Caudate nucleus (tissue), 63 donors: ENCODE measurements at places on chromosomes 16 and 17.

GRCh38 chr17:33976831-33977230 lies 278.3 kb upstream of the CCL2 start:
- DNase-seq = no peak

GRCh38 chr17:47959825-47960655 lies 2.4 kb upstream of the PRR15L start:
- DNase-seq = no peak

DNA sequence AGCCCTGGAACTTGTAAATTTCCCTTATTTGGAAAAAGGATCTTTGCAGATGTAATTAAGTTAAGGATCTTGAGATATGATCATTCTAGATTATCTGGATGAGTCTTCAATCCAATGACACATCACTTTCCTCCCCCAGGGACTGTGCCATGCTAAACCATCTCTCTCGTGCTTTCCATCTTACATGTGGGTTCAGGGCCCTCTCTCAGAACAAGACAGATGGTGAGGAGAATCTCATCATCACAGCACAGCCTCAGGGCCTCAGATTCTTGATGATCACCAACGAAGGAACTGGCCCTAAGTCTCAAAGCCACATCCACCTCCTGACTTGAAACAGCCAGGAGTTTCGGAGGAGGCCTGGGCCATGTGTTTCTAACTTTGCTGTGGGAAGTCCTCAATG lies 78.7 kb downstream of the LITAF start:
- no peak for DNase-seq

DNA sequence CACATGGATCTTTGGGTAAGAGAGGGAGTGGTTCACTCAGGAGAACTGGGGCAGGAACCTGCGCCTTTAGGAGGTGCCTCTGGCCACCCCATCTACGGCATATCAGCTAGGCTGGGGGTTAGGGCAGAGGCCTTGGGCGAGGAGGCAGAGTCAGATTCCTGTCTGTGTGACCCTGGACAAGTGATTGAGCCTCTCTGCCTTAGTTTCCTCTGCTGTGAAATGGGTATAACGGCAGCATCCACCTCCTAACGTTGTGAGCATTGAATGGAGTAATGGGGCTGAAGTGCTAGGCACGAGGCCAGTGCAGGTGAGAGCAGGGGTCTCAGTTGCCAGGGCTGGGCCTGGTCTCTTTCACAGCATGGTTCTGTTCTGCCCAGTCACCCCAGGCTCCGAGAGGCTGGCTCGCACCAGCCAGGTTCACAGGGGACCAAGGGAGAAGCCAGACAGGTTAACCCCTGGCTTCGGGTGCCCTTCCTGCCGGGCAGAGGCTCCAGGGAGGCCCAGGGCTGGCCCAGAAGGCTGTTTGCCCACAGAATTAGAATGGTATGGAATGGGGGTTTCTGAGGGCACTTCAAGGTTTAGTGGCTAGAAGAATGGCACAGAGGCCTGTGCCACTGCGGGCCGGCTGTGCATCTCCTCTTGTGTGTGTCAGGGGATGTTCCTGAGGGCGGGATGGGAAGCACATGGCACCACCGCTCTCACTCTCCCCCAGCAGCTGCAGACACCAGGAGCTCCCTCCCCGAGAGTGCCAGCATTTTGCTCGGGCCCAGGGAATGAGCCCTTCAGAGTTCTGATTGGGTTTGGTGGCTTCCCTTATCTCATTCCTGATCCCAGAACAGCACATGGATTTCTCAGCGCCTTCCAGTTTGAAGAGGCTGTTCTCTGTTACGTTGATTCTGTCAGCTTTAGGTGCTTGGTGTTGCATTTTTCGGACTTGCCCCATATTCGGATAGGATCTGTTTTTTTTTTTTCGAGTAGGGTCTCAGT lies 23.8 kb downstream of the UNC13D start:
- DNase-seq = no peak

DNA sequence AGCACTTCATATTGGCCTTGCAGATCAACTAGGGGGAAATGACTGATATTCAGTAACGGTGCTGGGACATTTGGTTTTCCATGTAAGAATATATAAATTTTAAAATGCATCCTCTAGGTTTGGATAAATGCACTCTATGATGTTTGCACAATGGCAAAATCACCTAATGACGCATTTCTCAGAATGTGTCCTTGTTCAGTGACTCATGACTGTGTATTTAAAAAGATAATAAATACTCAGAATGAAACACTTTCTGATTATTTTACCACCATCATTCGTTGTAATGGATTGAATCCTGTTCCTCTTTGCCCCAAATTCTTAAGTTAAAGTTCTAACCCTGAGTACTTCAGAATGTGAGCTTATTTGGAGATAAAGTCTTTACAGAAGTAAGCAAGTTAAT lies 17.2 kb upstream of the ADGRG1 start:
- DNase-seq = no peak

GRCh38 chr16:56106527-56106926 lies 84.8 kb upstream of the GNAO1 start:
- DNase-seq = no peak

DNA sequence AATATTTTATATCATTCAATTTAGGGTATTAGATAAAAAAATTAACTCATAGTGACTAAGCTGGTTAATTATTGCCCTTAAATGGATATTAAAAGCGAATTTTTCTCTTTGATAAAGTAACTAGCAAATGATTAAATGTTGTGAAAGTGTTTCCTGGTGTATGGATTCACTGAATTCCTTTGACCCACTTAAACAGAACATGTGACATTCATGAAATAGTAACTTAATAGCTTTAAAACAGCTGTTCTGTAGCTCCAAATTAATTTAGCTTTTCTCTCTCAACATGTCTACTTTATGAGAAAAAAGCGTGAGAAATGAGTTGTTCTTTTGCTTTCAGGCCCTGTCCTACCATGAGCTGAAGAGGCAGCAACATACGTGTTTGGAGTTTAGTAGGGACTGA lies 36.4 kb upstream of the APPBP2 start:
- DNase-seq = no peak

GRCh38 chr16:30692396-30693064 lies 6.4 kb upstream of the SRCAP start:
- DNase-seq = no peak

GRCh38 chr16:88289001-88289400 lies 93.8 kb upstream of the ZNF469 start:
- DNase-seq = no peak

DNA sequence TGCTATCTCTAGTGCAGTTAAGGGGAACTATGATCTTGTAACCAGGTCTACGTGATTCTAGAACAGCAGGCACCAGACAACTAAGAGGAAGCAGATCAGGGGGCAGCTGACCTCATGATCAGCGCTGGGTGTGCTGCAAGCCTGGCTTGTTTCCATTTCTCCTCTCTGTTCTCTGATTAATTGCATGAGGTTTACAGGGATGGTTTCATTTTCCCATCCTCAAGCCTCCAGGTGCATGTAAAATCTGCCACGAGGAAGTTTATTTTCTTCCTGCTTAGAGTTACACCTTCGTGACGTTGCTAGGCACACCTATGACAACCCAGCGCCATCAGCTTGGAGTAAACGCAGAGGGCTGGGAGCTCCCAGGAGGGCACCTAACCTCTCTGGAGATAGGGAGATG lies 4.3 kb upstream of the NUPR1 start:
- DNase-seq = no peak

- DNase-seq = no peak
Measured at GRCh38 chr17:80124351-80124981, 22.5 kb downstream of the EIF4A3 start.

- no peak for DNase-seq
Measured at GRCh38 chr16:28107232-28107631, 43.7 kb upstream of the GSG1L start.

DNA sequence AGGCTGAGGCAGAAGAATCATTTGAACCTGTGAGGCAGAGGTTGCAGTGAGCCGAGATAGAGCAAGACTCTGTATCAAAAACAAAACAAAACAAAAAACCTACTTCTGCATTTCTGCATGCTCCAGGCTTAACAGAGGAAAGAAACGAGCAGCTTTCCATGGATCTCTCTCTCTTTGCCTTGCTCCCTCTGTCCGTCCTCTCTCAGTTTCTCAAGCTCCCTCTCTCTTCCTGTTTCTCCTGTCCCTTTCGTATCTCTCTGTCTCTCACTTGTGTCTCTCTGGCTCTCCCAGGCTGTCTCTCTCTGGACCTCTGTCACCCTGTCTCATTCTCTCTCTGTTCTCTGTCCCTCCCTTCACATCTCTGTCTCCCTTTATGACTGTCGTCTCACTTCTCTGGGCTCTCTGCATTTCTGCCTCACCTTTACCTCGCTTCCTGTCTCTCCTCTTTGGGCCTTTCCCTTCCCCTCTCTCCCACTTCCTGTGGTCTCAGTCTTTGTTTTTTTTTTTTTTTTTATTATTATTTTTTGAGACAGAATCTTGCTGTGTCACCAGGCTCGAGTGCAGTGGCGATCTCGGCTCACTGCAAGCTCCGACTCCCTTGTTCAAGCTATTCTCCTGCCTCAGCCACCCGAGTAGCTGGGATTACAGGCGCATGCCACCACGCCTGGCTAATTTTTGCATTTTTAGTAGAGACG lies 4.1 kb upstream of the PITPNA start:
- no peak for DNase-seq

- DNase-seq = no peak
Measured at GRCh38 chr16:4263504-4264436, 9.1 kb downstream of the TFAP4 start.

DNA sequence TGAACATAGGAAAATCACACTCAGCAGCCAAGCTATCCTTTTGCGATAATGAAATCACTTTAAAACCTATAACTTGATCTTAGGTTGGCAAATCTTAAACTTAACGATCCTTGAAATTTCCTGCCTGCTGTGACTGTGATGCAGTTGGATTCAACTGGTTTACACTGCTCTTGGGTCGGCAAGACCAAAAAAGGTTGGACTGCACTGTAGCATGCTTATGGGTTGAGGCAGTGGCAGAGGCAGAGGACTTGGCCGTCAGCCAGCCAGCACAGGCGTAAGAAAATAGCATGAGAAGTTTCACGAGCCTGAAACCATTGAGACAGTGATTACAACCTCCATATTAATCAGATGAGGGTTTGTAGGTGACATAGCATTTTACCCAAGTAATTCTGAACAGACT lies 21.4 kb downstream of the WSB1 start:
- DNase-seq = no peak

DNA sequence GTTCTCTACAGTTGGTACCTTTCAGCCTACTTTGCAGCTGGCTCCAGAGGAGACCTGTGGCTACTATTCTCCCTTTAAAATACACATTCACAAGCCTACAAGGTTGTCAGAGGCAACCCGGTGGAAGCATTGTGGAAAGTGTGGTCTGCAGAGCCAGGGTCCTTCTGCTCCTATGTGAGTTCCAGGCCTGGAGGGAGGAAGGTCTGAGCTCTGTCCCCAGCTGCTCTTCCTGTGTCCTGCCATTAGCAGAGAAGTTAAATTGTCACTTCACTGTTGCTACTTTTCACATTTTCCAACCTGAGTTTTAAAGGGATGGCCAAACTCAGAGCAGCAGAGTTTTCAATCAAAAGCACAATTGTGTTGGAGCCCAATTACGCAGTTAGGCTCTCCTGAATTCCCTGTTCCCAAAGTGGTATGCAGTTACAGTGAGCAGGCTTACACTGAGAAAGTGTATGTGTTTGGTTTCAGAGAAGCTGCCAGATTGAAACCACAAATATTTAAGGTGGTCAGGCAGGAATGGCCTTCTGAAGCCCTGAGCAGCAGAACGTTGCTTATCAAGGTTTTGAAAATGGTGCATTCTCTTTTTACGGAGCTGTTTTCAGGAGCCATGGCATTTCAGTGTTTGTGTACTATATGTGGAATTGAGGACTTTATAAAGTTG lies 25.0 kb downstream of the MAP3K3 start:
- no peak for DNase-seq

DNA sequence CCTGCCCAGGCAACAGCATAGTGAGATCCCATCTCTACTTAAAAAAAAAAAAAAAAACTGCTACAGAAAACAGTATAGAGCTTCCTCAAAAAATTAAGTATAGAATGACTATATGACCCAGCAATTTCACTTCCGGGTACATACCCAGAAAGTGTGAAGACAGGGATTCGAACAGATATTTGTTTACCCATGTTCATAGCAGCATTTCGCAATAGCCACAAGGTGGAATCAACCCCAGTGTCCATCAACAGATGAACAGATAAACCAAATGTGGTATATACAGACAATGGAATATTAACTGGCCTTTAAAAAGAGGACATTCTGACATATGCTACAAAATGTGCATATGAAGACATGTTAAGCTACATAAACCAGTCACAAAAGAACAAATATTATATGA lies 95.5 kb downstream of the CHD9NB start:
- DNase-seq = no peak

- no peak for DNase-seq
Measured at GRCh38 chr17:16044487-16044886, 44.9 kb downstream of the TTC19 start.

DNA sequence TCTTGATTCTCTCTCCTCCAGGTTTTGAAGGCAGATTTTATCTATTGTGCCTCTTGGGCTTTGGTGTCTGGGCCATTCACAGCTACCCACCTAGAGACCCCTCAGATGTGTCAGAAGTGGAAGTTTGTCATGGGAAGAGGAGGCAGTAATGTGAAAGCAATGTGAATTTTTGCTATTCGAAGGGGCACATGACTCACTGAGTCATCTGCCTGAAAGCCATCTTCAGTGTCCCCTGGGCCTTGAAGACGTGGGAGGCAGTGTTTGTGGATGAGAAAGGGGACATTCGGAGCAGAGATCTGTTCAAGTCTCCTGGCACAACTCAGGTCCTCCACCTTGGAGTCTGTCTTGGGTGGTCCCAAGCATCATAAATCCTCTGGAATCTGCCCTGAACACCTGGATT lies 530.2 kb downstream of the NPIPA7 start:
- no peak for DNase-seq

DNA sequence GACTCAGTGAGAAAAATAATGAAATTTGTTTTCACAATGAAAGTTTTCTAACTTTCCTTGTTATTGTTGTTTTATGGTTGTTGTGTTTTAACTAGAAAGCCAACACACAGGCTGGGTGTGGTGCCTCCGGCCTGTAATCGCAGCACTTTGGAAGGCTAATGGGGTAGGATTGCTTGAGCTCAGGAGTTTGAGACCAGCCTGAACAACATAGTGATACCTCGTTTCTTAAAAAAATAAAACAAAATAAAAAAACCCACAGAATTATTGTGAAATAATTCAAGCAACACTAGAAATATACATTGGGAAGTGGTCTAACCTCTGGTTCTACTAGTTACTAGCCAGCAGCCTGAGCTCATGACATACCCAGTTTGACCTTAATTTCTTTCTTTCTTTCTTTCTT lies 630 bp downstream of the MILR1 start:
- no peak for DNase-seq

GRCh38 chr16:12793865-12794240 lies 9.8 kb downstream of the CPPED1 start:
- no peak for DNase-seq

- no peak for DNase-seq
Measured at GRCh38 chr16:56749672-56750491, 20.0 kb downstream of the NUP93 start.

GRCh38 chr17:72101526-72101925 lies 19.3 kb upstream of the SOX9 start:
- no peak for DNase-seq

GRCh38 chr17:65071861-65072260 lies 15.3 kb upstream of the GNA13 start:
- no peak for DNase-seq

GRCh38 chr17:45739786-45740185 lies 44.3 kb upstream of the CRHR1 start:
- DNase-seq = no peak

- no peak for DNase-seq
Measured at GRCh38 chr16:67723911-67724305, 4.8 kb upstream of the GFOD2 start.
